ENCODE measurements at places on chromosomes 12 and 14.

GRCh38 chr14:73943083-73943482, 6.8 kb downstream of the FAM161B start:
- H3K4me3 ChIP-seq: no peak overlapping the region
- no peaks in the 10 kb centered on the region for H3K27me3 ChIP-seq
- H3K4me1 ChIP-seq: no peaks in the 10 kb centered on the region
- H3K36me3 ChIP-seq: peaks cover 6% of the 10 kb centered on the region
- DNase-seq: peak; percentile 3
- H3K27ac ChIP-seq: no peak overlapping the region

DNA sequence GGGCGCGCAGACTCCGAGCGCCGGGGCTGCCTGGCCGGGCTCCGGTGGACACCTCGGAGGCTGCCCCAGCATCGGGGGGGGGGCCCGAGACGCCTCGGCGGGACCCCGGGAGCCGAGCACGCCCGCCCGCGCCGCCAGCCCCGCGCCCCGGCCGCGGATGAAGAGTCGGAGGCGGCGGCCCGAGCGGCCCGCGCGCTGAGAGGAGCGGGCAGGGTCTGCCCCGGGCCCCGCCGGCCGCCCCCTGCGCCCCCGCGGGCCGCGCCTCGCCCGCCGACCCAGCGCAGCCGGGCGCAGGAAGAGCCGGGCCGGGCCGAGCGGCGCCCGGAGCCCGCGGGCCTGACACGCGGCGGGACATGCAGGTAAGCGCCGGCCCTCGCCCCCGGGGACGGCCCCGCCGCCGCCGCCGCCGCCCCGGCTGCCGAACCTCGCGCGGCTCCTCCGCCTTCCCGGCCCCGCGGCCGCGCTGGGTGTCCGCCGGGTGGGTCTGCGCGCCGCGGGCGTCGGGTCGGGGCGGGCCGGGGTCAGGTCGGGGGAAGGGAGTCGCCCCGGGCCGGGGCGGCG, 63.7 kb downstream of the FBXL14 start:
- no peaks in the 10 kb centered on the region for H3K36me3 ChIP-seq
- no peak overlapping the region for H3K27ac ChIP-seq
- peaks cover 44% of the 10 kb centered on the region for H3K4me1 ChIP-seq

GRCh38 chr12:51005671-51006070, 20.5 kb downstream of the SLC11A2 start:
- H3K4me3 ChIP-seq: no peak overlapping the region
- H3K27ac ChIP-seq: no peak overlapping the region
- H3K36me3 ChIP-seq: peaks cover 5% of the 10 kb centered on the region
- H3K27me3 ChIP-seq: no peaks in the 10 kb centered on the region
- H3K4me1 ChIP-seq: no peaks in the 10 kb centered on the region
- no peak for DNase-seq

DNA sequence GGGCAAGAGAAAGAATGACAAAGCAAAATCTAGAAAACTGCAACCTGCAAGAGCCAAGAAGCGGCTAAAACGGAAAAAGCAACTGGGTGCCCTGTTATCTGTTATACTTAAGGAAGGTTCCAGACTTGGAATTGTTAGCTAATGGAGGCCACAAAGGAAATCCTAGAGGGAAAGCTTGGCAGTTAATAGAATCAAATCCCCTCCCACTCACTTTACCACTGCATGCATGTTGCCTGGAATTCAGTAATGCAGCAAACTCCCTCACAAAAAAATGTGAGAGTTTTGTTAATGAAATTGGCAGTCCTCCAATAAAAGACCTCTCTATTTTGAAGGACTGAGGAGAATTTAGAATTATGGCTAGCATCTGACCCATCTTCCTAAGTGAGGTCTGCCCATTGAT, 164.2 kb upstream of the SOX5 start:
- no peaks in the 10 kb centered on the region for H3K36me3 ChIP-seq
- no peak overlapping the region for H3K4me3 ChIP-seq
- no peaks in the 10 kb centered on the region for H3K27me3 ChIP-seq
- no peak overlapping the region for H3K27ac ChIP-seq

GRCh38 chr12:100106861-100107260, 35.8 kb downstream of the BLTP3B start:
- H3K4me3 ChIP-seq: no peak overlapping the region
- no peak overlapping the region for H3K27ac ChIP-seq
- H3K27me3 ChIP-seq: no peaks in the 10 kb centered on the region
- no peaks in the 10 kb centered on the region for H3K36me3 ChIP-seq
- DNase-seq: no peak
- no peaks in the 10 kb centered on the region for H3K4me1 ChIP-seq

DNA sequence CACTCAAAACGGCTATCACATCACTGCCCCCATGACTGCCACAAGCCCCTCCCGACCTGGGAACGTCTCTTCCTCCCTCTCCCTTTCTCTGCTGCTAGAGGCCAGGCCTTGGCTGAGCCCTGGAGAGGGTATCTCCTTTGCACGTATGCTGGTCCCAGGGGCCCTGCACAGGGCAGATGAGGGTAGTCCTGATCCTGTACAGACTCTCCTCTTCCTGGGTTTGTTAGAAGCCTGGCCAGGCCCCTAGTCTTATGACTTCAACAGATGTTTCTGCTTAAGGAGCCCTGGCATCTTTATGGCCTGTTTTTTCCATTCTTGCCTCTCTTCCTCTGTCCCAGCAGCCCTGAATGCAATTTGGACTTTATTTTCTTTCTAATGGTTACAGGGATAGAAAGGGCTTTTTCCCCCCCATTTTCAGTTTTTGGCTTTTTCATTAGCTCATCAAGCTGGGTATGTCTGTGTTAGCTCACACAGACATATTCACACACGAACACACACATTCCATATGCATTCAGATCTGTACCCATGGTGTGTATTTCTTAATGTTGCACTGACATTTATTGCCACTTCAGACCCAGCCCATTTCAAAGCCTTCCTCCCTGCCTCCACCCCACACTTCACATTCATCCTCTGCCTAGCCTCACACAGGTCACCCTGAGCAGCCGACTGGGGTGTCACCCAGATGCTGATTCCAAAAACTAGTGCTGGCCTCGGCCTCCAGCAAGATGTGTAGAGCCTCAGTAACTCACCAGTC, 203.2 kb downstream of the ZFP36L1 start:
- H3K27me3 ChIP-seq: no peaks in the 10 kb centered on the region
- no peak for DNase-seq
- no peak overlapping the region for H3K27ac ChIP-seq
- no peaks in the 10 kb centered on the region for H3K36me3 ChIP-seq
